Activated CD8-positive, alpha-beta T cell treated with anti-CD3 and anti-CD28 coated beads for 36 hours (primary cell): ENCODE measurements at places on chromosomes 16 and 17.
A peak's percentile ranks its signal among the peaks of the same experiment; 100 is the strongest.

- no peak for DNase-seq
Measured at GRCh38 chr16:4392382-4393239, 21.0 kb downstream of the VASN start.

DNA sequence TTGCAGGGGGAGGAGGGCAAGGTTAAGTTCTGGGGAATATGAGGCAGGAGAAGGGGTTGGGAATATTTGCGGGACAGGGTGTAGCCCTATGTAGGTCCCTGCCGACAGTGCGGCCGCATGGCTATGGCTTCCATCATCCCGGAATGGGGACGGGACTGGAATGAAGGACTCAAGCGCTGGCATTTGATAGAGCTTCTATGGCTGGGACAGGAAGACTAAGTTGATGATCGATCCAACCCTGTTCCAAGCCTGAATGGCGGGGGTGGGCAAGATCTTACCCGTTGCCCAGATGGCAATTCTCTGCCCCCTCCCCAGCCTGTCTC lies 47.1 kb downstream of the SRCIN1 start:
- DNase-seq, result no peak

GRCh38 chr16:70605283-70605657 lies 41.1 kb upstream of the IL34 start:
- DNase-seq, result no peak

- peak; percentile 82 for DNase-seq
Measured at GRCh38 chr17:44086364-44087311, 16.1 kb downstream of the G6PC3 start.
